Activated naive CD4-positive, alpha-beta T cell (primary cell): ENCODE measurements at places on chromosomes 7 and 10.

DNA sequence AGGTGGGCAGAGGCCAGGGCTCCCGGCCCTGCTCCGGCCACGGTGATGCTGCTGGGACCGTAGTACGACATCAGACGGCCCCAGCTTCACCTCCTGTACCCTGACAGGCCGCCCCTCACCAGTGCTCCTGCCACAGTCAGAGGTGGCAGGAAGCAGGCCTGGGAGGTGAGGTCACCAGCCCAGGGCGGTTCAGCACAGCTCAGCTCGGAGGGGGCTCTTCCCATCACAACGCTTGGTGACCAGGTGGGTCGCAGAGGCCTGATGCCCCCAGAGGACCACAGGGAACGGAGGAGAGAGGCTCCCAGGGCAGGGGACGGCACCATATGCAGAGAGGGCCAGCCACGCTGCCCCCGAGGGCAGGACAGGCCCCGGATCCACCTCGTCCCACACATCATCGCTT is 8.8 kb downstream of the MICALL2 start:
- no peak for DNase-seq

DNA sequence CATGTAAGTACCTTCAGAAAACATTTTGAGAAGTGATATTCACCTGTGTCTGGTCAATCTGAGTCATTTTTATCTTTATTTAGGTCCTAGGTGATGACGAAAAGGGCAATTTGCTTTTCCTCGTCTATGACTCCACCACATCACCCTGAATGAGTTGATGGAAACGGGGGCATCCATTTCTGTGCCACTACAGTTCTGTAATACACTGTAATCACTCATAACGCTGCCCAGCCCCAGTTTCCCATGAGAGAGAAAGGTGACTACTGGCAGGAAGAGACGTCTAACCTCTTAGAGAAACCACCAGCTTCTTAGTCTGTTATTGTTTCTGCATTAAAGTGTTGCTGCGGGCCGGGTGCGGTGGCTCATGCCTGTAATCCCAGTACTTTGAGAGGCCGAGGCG is 205.3 kb upstream of the MKLN1 start:
- DNase-seq: no peak

- DNase-seq: no peak
Measured at GRCh38 chr10:24383681-24384106, 174.8 kb downstream of the KIAA1217 start.

DNA sequence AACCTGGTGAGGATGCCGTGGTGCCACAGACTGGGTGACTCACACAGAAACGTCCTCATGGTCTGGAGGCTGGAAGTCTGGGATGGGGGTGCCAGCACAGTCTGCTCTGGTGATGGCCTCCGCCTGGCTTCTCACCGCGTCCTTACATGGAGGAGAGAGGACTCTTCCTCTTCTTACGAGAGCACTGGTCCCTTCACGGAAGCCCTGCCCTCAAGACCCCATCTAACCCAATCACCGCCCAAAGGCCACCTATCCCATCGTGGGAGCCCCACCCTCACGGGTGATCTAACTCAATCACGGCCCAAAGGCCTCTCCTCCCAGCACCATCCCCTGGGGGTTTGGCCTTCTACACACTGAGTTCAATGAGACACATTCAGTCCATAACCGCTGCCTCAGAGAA is 137.7 kb downstream of the PTPRN2 start:
- no peak for DNase-seq

- no peak for DNase-seq
Measured at GRCh38 chr7:1758028-1758858, 88.2 kb downstream of the ELFN1 start.

GRCh38 chr7:18940593-18941134 is 176.8 kb downstream of the TWIST1 start:
- no peak for DNase-seq

DNA sequence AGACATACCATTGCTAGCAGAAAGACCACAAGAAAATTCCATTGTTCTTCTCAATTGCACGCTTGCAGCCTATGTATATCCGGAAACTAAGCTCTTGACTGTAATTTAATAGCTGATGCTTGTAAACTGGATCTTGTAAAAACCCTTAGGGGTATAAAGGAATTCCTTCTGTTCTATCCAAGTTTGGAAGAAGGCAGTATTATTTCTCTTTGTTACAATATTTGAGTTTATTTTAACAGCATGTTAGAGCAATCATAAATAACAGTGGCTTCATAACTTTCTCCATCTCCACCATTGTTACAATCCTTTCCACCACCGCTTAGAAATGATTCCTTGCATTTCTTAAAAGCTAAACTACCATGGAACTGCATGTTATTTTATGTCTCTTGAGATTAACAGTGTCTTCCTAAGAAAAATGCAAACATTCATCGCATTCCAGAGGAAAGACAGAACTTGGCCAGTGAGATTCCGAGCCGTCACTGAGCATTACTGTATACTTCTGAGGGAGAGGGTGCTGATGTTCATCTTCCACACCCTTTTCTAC is 92.5 kb downstream of the TRIL start:
- DNase-seq: no peak

- no peak for DNase-seq
Measured at GRCh38 chr7:127873715-127874636, 157.3 kb downstream of the LRRC4 start.

GRCh38 chr10:14487488-14487883 is 156.8 kb upstream of the FRMD4A start:
- no peak for DNase-seq

- DNase-seq: no peak
Measured at GRCh38 chr7:128948312-128948973, 10.7 kb downstream of the IRF5 start.

GRCh38 chr10:35327790-35328403 is 8.4 kb upstream of the CCNY start:
- DNase-seq: no peak

- no peak for DNase-seq
Measured at GRCh38 chr10:113216102-113216501, 266.1 kb downstream of the TCF7L2 start.

DNA sequence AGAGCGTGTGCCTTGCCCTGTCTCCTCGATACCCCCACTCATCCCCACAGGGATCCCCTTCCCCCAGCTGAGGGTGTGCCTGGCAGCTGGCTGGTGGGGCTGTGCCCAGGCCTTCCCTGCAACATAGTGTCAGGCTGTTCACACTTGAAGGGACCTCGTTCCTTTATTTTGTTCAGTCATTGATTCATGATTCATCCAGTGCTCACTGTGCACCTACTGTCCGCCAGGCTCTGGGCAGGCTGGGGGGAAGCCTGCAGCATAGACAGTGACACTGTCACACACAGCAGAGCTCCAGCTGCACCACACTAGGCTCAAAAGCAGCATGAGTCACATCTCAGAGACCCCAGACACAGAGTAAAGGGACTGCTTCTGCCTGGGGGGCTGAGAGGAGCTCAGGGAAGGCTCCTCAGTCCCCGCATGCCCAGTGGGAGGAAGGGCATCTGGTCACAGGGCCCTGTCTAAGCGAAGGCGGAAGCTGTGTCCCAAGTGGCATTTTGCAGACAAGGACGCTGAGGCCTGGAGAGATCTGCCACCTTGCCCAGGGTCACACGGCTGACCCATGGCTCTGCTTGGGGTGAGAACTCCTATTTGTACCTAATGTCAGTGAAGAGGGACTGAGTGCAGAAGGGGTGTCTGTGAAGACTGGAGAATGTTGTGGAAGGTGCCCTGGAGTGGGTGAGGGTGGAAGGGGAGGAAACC is 27.9 kb downstream of the CDH23 start:
- no peak for DNase-seq

- no peak for DNase-seq
Measured at GRCh38 chr7:158760936-158761335, 56.3 kb upstream of the NCAPG2 start.

DNA sequence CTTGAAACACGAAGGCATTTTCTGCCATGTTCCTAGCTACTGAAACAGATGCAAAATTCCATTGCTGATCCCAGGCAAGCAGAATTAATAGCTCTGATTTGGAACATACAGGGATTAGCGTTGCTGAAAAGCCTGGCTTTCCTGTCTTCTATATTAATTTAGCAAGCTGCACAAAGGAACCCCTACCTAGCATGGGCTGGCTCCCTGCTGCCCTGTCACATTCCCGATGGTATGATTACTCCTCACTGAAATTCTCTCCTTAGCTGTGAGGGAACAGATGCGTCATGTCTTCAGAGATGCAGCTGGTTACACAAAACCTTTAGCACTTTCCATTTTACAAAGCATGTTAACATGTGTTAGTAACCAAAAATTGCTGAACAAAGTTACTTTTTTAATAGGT is 878.9 kb downstream of the TYW1 start:
- DNase-seq: no peak

DNA sequence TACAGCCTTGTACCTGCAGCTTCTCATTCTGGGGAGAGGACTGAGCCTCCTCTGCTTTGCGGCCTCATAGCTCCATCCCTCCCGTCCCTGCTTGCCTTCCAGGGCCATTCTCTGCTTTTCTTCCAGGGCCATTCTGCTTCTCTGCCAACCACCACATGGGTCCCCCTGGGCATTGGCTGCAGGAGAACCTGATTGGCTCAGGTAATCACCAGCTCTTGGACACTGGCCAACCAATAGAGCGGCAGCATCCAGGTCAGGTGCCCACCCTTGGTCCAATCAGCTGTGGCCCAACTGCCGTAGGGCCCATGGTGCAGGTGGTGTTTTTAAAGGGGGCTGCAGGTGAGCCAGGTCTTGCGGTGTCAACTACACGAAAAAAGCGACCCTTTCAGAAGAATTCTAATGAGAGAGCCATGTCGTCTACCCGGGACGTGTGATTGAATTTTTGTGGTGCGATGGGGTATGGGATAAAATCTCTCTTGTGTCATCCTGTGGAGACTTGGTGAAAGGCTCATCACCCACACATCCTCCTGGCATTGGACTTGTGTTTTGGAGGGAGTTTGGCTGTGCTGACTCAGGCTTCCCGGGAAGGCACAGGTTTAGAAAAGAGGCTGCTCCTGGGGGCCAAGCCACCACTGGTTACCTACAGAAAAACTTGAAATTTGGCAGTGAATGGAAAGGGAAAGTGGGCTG is 46.0 kb upstream of the PODXL start:
- no peak for DNase-seq

DNA sequence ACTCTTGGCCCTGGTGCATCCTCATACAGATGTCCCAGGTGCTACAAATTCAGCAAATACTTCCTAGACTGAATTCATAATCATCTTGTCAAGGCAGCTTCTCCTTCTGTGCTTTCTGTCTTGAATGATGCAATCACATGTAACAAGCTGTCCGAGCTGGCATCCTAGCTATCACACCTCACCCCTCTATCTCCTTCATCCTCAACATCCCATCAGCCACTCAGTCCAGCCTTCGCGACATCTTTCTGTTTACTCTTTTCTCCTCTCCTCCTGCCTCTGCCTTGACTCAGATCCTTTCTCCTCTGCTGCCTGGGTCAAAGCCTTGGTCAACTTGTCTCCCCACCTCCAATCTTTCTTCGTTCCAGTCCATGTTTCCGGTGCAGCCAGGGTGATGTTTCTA is 240.4 kb upstream of the CELF2 start:
- no peak for DNase-seq

DNA sequence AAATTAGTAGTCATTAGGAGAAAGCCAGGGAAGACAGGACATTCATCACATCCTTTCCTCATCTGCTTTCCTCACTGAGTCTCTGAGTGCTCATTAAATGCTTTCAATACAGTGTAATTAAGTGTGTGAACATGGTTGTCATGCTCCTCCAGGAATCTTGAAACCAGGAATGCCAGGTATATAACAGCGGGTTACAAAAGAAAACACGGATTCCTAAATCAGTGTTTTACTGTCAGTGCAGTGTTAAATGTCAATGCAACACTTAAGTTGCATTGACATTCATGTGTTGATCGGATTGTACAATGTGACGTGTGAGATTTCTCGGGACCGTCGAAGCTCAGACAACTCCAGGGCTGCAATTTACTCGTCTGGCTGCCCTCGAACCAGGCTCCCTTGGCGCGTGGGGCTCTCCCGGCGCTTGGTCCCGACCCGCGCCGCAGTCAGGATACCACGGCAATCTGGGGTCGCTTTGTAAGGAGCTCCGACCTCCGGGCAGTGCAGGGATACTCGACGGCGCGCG is 455 bp upstream of the SPAG6 start:
- no peak for DNase-seq

GRCh38 chr10:6300106-6300783 is 97.5 kb downstream of the PFKFB3 start:
- no peak for DNase-seq

- no peak for DNase-seq
Measured at GRCh38 chr7:36148422-36149065, 4.5 kb upstream of the EEPD1 start.

DNA sequence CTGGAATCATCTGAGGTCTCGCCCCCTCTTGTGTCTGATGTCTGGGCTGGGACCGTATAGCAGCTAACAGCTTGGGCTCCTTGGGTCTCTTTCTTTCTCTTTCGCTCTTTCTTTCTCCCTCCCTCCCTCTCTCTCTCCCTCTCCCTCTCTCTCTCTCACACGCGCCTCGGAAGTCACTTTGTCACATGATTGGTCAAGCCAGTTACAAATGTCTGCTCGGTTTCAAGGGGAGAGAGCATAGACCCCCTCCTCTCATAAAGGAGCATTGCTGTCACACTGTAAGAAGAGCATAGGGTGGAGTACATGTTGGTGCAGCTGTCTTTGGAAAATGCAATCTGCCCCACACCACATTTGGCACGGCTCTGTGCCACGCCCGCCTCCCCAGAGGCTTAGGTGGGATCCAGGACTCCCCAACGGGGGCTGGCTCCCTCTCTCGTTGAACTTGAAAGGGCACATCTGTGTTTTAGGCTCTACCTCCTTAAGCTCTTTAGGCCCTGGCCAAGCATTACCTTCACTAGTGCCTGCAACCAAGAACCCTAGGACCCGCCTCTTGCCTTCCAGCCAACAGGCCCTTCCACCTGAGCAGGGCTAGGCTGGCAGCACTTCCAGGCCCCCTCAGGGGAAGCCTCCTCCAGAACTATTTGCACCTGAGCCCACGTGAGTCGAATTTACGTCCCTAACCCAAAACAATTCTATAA is 61.9 kb upstream of the CACUL1 start:
- DNase-seq: no peak

DNA sequence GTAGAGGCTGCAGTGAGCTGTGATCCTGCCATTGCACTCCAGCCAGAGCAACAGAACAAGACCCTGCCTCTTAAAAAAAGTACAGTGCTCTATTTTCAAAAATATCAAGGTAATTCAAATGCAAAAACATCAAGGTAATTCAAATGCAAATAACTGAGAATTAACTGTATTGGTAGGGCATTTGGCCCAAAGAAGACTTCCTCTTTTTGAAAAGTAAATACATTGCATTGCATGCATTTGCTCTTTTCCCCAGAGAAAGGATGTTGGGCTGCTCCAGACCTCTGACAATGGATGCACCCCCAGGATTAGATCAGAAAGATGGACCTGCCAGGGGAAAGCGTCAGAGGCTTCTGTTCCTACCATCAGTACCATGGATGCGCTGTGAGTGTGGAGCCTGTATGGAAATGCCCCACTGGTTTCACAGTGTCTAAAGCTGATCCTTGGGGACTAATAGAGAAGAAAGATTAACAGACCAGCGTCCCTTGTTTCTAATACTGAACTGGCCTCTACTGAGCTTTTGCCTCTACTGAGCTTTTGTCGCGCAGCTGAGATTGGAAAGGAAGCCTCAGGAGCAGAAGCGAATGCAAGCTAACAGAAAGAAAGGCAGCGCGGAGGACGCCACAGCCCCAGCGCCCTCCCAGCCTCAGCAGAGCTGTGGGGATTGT is 93.5 kb upstream of the LYZL2 start:
- no peak for DNase-seq

- DNase-seq: no peak
Measured at GRCh38 chr10:19968745-19969144, 152.5 kb downstream of the PLXDC2 start.

GRCh38 chr10:20993830-20994527 is 96.9 kb upstream of the NEBL start:
- no peak for DNase-seq
